ENCODE measurements at places on chromosomes 1 and 21. TPM values are rescaled to one million over a fixed set of nuclear protein-coding genes. Genes with fewer than 3 reads are reported as not detected.

Gene OR6N2
- not detected for total RNA-seq

Gene ITGB2
- total RNA-seq: 3.0 TPM

Gene HP1BP3
- 120 TPM for total RNA-seq

Gene FHAD1
- 0.43 TPM for total RNA-seq

Gene ARHGEF16
- total RNA-seq: 36.6 TPM

Gene PTGFR
- 0.14 TPM for total RNA-seq

Gene F11R
- 57.8 TPM for total RNA-seq

Gene C1QC
- not detected for total RNA-seq

Data from epithelial cell of proximal tubule (primary cell).